Activated CD4-positive, alpha-beta T cell treated with anti-CD3 and anti-CD28 coated beads, Interleukin-2, amount 10 ng/mL, durations not matched to agents 7 days and 5 days (primary cell): ENCODE measurements at places on chromosomes 3 and 15. TPM values are rescaled to one million over a fixed set of nuclear protein-coding genes. Genes with fewer than 3 reads are reported as not detected.
A peak's percentile ranks its signal among the peaks of the same experiment; 100 is the strongest.

DNA sequence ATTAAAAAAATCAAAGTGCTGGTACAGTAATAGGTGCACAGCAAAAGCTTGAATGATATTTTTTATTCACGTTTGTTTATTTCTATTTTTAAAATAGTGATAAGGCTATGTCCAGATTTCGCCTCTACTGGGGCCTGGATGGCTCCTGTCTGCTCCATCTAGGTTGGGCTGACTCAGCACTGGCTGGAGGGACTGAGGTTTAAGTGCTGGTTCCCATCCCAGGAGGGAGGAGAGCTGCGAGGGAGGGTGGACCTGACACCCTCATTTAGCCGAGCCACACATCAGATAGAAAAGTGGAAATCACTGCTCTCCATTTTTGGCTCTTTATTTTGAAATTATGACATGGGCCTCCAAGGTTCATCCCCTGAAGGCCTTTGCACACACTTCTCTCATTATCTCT is 95.4 kb upstream of the AGBL1 start:
- H3K36me3 ChIP-seq: no peaks in the 10 kb centered on the region
- H3K4me1 ChIP-seq: no peaks in the 10 kb centered on the region
- no peak for DNase-seq

DNA sequence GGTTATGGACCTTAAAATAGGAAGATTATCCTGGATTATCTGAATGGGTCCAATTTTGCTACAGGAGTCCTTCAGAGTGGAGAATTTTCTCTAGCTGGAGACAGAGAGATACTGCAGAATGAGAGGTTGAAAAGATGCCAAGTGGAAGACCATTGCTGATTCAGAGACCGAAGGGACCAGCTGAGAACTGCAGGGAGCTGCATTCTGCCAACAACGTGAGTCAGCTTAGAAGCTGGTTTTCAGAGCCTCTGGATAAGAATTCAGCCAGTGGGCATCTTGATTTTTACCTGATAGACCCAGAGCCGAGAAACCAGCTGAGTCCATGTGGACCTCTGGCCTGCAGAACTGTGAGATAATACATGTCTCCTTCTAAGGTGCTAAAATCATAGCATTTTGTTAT is 234.0 kb downstream of the NR2F2 start:
- no peaks in the 10 kb centered on the region for H3K36me3 ChIP-seq
- H3K27ac ChIP-seq: no peak overlapping the region
- H3K27me3 ChIP-seq: no peaks in the 10 kb centered on the region
- H3K4me3 ChIP-seq: no peak overlapping the region
- no peak for DNase-seq
- no peaks in the 10 kb centered on the region for H3K4me1 ChIP-seq

GRCh38 chr15:92277776-92278175 is 115.9 kb upstream of the ST8SIA2 start:
- H3K4me3 ChIP-seq: no peak overlapping the region
- no peak overlapping the region for H3K27ac ChIP-seq
- H3K4me1 ChIP-seq: no peaks in the 10 kb centered on the region
- no peak for DNase-seq
- peaks cover 4% of the 10 kb centered on the region for H3K27me3 ChIP-seq

- no peak for DNase-seq
- peaks cover 34% of the 10 kb centered on the region for H3K4me1 ChIP-seq
- H3K4me3 ChIP-seq: no peak overlapping the region
- no peaks in the 10 kb centered on the region for H3K27me3 ChIP-seq
- H3K36me3 ChIP-seq: peaks cover 20% of the 10 kb centered on the region
Measured at GRCh38 chr3:156793851-156794250, 32.3 kb upstream of the LEKR1 start.

GRCh38 chr3:23923786-23924185 is 6.9 kb downstream of the RPL15 start:
- peaks cover 18% of the 10 kb centered on the region for H3K4me1 ChIP-seq
- no peak for DNase-seq
- H3K36me3 ChIP-seq: peaks cover 26% of the 10 kb centered on the region
- H3K27ac ChIP-seq: no peak overlapping the region
- H3K4me3 ChIP-seq: no peak overlapping the region

DNA sequence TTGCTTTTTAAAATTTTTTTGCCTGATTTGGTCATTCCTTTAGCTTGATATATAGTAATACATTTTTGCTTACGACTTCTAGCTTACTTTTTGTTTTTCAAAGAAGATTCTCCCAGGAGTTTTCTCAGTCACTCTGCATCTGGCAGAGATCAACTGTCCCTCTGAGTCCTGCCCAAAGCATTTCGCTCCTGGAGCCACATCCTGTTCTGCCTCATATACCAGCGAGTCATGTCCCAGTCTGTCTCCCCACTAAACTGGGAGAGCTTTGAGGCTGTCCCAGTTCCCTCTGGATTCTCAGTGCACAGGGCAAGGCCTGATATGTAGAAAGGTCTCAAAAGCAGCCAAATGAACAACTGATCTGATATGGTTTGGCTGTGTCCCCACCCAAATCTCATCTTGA is 326.3 kb downstream of the ARRDC4 start:
- no peak for DNase-seq
- no peak overlapping the region for H3K4me3 ChIP-seq
- H3K27ac ChIP-seq: no peak overlapping the region
- no peaks in the 10 kb centered on the region for H3K4me1 ChIP-seq

DNA sequence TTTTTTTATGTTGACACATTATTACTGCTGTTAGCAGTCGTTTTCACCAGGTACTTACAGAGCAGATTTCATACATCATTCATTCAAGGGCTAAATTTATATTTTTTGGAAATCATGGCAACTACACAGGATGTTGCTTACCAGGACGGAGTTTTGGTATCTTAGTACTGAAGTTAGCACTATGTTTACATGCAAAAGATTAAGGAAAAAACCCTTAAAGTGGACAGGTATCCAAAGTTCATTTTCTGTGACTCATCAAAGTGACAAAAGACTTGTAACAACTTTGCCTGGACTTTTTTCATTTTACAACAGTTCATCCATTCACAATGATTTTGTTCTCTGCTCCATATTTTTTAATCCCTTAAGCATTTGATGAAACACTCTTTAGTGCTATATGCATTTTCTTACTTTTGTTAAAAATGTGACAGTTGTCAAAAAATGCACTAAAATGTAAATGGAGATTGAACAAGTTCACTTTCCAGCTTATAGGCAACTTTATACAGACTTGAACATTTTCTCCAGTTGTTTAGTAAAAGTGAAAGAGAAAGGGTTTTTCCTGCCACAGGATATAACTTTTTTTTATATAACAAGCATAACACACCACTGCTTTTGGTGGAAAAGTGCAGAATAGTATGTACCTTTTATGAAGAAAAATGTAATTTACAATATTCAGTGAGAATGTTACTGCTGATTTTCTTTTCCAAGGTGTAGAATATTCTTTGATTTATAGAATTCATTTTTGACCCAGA is 104.1 kb downstream of the STT3B start:
- no peaks in the 10 kb centered on the region for H3K27me3 ChIP-seq
- peaks cover 54% of the 10 kb centered on the region for H3K36me3 ChIP-seq
- peak overlapping the region; percentile 7 for H3K4me3 ChIP-seq

DNA sequence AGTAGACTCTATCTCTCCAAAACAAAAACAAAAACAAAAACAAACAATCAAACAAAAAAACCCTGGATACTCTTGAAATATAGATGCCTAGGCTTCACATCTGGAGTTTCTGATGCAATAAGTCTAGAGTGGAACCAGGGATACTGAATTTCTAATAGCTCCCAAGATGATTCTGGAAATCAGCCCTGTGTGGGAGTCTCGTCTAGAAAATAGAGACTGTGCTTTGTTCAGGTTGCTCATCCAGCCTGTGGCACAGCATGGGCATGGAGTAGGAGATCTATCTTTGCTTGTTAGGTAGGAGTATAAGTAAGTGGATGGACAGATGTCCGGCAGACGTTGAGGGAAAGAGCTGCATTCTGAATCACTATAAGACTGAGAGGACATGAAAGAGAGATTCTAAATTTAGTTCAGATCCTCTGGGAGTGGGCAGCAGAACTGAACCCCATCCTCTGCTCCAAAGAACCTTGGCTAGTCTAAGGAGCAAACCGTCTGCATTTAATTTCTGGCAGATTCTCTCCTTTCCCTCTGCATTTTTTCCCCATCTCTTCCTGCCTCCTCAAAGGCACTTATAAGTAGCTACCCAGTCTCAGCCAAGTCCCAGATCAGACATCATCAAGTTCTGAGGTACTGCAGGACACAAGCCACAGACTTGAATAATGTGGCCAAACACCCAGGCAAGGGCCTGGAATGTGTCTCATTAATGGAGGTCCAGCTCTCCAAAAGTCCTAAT is 92.6 kb upstream of the STRIT1 start:
- no peaks in the 10 kb centered on the region for H3K4me1 ChIP-seq
- no peak overlapping the region for H3K27ac ChIP-seq
- DNase-seq: no peak
- no peak overlapping the region for H3K4me3 ChIP-seq
- no peaks in the 10 kb centered on the region for H3K36me3 ChIP-seq

DNA sequence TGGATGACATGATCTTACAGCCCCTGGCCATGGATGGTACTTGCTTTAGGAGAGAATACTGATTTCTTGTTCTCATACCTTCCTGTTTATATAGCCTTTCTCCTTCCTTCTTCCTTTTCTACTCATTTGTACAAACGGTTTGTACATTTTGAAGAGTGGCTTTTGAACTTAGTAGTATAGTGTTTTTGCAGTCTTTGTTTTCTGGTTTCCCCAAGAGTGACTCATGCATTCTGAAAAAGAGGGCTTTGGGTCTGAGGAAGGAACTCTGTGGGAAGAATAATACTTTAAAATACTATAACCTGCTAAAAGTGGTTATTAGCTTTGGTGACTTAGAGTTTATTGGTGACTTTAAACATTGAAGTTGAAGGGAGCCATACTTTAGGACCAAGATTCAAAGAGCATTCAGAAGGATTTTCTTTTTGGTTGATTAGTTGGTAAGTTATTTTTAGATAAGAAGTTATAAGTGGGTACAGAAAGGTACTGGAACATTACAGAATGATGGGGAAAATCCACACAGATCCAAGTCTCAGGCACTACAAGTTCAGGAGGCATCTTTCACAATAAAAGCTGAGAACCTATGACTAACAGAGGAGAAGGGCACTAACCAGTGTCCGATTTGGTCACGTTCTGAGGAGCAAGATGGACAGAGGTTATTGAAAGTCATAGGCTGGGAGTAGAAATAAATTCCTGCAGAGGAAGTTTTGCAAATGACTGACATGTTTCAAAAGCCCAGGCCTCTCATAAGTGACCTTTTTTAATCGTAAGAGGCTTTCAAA is 369.6 kb upstream of the AZI2 start:
- no peak for DNase-seq
- H3K4me1 ChIP-seq: no peaks in the 10 kb centered on the region
- no peak overlapping the region for H3K4me3 ChIP-seq
- H3K27me3 ChIP-seq: no peaks in the 10 kb centered on the region

GRCh38 chr3:74331711-74332110 is 282.7 kb downstream of the CNTN3 start:
- no peak for DNase-seq
- H3K27me3 ChIP-seq: no peaks in the 10 kb centered on the region
- H3K36me3 ChIP-seq: no peaks in the 10 kb centered on the region
- no peaks in the 10 kb centered on the region for H3K4me1 ChIP-seq
- H3K27ac ChIP-seq: no peak overlapping the region
- H3K4me3 ChIP-seq: no peak overlapping the region

- DNase-seq: no peak
- H3K36me3 ChIP-seq: no peaks in the 10 kb centered on the region
- H3K27me3 ChIP-seq: no peaks in the 10 kb centered on the region
- peaks cover 10% of the 10 kb centered on the region for H3K4me1 ChIP-seq
Measured at GRCh38 chr3:57956119-57956832, 51.9 kb upstream of the FLNB start.

- no peak for DNase-seq
- no peaks in the 10 kb centered on the region for H3K36me3 ChIP-seq
- no peak within 1 kb of the TSS for H3K27ac ChIP-seq
- H3K4me3 ChIP-seq: no peak within 1 kb of the TSS
Measured at GRCh38 chr3:141368062-141368924, at the start of gene ZBTB38. ZBTB38 (plus strand) TSS chr3:141368504; CDS start chr3:141442389, 73,885 bp downstream.

- no peak for DNase-seq
- H3K27ac ChIP-seq: no peak overlapping the region
- peaks cover 6% of the 10 kb centered on the region for H3K27me3 ChIP-seq
- peaks cover 4% of the 10 kb centered on the region for H3K4me1 ChIP-seq
- no peak overlapping the region for H3K4me3 ChIP-seq
Measured at GRCh38 chr3:9866639-9867038, 13.4 kb downstream of the CIDEC start.

The RCN2 gene
- 26.8 TPM for total RNA-seq

The ELP6 gene
- 42.2 TPM for total RNA-seq

The CCR8 gene
- total RNA-seq: 1.9 TPM

The GRIP2 gene
- 0.45 TPM for total RNA-seq

The MESP2 gene
- not detected for total RNA-seq
